ENCODE measurements at places on chromosomes 13 and 19.

DNA sequence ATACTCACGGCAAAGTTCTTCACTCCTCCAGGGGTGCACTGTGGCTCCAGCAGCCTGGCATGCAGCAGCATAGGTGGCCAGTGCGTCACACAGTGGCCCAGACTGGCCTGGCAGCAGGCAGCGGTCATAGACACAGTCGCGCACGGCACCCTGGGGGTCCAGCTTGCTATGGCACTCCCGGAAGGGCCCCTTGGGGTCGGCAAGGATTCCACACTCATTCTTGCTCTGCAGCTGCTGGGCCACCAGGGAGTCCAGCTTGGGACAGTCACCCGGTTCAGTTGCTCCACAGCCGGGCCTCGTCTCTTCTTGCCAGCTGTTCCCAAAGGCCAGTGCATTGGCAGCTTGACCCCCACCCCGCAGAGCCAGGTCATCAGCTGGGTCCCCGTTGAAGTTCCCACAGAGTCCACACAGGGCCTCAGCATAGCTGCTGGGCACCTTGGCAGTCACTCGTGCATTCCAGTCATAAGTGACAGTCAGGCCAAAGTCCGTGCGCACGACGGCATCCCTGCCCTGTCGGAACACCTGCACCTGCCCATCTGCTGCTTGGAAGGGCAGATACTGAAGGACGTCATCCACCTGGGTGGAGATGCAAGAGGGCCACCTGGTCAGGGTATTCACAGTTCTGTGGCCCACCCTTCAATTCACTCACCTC, 20.6 kb downstream of the FCGBP start:
- no peak for DNase-seq

DNA sequence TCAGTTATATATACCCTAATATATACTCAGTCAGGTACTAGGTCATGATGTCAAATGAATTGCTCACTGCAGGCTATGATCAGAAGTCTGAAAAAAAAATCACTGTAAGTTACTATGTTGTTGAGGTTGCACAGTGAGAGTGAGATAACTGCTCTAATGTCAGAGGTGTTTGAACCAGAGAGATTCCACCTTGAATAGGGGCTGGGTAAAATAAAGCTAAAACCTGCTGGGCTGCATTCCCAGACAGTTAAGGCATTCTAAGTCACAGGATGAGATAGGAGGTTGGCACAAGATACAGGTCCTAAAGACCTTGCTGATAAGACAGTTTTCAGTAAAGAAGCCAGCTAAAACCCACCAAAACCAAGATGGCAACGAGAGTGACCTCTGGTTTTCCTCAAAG, 10.2 kb downstream of the EPSTI1 start:
- no peak for DNase-seq

GRCh38 chr19:8404391-8405151, 8.5 kb upstream of the MARCHF2 start:
- DNase-seq, result no peak

- DNase-seq, result peak; percentile 9
Measured at GRCh38 chr19:47471733-47472457, at the start of gene SLC8A2. TSS of gene SLC8A2 (minus strand) at chr19:47471893. CDS start at chr19:47466403, 5,490 bp downstream.

GRCh38 chr13:24361852-24362366, 52.5 kb downstream of the C1QTNF9 start:
- DNase-seq, result no peak
